ENCODE measurements at places on chromosomes 3 and 15.
A peak's percentile ranks its signal among the peaks of the same experiment; 100 is the strongest.

- DNase-seq: no peak
Observed at GRCh38 chr15:45630917-45631691, 3.7 kb upstream of the SQOR start.

DNA sequence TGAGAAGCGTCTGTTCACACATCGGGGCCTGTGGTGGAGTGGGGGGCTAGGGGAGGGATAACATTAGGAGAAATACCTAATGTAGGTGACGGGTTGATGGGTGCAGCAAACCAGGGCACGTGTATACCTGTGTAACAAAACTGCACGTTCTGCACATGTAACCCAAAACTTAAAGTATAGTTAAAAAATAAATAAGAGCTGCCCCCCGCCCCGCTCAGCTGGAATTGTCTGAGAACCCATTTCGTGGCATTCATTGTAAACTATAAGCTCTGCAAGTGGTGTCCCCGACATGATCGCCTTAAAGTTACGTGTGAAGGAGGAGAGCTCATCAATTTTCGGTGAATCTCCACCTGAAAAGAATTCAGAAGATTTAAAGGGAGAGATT, 7.3 kb upstream of the LIPH start:
- no peak for DNase-seq

GRCh38 chr3:54053211-54053610, 69.1 kb upstream of the CACNA2D3 start:
- no peak for DNase-seq

DNA sequence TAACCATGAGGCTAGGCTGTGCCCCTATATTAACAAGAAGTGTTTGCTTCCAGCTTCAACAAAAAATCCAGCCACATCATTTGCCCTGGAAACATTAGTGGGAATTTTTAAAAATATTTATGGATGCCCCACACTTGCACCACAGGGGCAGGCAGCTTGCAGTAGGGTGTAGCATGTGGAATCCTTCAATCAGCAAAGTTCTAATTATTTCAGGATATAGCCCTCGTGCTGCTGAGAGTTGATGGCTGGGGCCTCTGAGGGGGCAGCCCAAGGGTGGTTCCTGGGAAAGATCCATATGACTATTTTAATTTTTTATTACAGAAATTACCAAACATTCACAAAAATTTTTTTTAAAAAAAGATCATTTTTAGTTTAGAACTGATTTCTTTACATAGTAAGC, 35.1 kb upstream of the LMCD1 start:
- no peak for DNase-seq

DNA sequence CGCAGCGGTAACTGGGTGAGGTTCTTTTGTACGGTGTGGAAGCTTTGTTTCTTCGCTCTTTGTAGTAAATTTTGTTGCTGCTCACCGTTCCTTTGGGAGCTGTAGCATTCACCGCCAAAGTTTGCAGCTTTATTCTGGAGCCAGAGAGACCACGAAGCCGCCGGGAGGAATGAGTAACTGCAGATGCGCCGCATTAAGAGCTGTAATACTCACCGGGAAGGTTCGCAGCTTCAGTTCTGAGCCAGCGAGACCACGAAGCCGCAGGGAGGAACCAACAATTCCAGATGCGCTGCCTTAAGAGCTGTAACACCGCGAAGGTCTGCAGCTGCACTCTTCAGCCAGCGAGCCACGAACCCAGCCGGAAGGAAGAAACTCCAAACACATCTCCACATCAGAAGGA, 56.0 kb upstream of the DYNC1LI1 start:
- no peak for DNase-seq

- DNase-seq: no peak
Observed at GRCh38 chr3:143429628-143430514, 310.3 kb downstream of the CHST2 start.

- no peak for DNase-seq
Observed at GRCh38 chr3:197438906-197439305, 116.9 kb downstream of the BDH1 start.

DNA sequence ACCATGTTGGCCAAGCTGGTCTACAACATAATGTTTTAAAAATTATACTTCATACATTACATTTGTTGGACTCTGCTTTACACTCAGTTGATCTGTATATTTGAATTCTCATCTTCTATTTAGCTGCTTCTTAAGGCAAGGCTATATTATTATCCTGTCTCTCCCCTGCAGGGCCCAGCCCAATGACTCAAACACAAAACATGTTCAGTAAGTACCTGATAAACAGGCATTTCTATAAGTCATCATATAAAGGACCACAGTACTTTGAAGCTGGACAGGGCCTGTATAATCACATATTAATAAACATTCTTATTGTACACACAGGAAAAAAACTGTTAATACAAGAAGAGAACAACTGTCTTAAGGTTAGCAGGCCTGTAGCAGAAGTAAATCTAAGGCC, 36.2 kb downstream of the NGLY1 start:
- DNase-seq: no peak

GRCh38 chr15:90496791-90497190, 32.9 kb upstream of the CRTC3 start:
- no peak for DNase-seq

DNA sequence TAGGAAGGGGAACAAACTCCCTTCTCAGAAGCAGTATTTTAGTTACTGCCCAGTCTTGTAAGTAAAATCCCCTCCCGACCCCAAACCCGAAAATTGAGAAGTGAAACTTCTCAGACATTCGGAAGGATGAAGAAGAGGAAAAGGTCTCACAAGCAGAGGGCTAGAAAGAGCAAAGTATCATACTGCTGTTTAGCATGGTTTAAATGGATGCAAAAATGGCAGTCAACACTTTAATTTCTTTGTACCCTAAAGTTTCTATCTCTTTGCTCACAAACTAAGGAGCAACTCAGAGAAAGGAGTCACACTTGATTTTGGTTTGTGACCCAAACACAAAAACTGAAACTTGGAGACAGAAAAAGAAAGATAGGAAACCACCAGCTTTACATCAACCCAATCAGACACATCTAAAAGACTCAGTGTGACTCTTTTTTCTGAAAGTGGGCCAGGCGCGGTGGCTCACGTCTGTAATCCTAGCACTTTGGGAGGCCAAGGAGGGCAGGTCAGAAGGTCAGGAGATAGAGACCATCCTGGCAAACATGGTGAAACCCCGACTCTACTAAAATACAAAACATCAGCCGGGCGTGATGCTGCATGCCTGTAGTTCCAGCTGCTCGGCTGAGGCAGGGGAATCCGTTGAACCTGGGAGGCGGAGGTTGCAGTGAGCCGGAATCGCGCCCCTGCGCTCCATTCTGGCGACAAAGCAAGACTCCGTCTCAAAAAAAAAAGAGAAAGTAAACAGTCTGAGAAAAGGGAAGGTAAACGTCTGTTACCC, 63.2 kb upstream of the ATP11B start:
- no peak for DNase-seq

DNA sequence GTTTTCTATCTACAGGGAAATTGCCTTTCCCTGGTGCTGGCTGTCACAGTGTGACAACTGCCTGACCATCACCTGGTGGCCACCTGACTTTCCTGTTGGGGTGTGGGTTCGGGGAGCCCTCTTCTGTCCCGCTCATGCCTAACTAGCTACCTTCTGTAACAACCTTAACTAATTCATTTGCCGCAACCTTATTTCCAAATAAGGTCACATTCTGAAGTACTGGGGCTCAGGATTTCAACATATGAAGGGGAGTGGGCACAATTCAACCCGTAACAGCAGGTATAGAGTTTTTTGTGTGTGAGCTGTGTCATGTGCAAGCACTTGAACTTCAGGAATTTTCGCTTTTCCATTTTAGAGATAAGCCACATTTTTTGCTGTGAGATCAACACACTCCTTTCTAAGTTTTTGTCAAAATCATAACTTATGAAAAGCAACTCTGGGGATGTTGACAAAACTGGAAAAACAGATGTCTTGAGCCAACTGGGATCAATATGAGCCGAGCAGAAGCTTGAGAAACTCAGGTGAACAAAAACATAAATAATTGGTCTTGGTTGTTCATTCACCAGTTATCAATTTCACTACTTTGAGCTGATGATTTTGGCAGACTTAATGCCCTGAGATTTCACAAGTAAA, 242.0 kb upstream of the RGMA start:
- no peak for DNase-seq

DNA sequence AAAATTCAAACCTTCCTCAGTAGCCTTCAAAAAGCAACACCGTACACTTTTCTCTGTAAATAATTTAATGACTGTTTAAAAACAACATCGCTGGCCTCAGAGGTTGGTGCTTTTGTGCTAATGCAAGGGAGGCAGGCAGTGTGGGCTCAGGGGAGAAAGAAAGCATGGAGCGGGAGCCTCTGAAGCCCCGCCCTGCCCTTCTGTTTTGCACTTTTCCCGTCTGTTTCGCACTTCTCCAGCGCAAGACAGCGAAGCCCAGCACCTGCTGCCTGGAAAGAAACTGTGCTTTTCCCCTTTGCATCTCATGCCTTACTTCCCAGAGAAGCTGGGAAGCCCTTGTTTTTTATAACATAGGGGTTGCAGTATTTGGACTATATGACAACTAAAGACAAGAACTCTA, 23.1 kb downstream of the TRPM1 start:
- no peak for DNase-seq

- no peak for DNase-seq
Observed at GRCh38 chr3:101829437-101829830, 19.9 kb upstream of the NFKBIZ start.

DNA sequence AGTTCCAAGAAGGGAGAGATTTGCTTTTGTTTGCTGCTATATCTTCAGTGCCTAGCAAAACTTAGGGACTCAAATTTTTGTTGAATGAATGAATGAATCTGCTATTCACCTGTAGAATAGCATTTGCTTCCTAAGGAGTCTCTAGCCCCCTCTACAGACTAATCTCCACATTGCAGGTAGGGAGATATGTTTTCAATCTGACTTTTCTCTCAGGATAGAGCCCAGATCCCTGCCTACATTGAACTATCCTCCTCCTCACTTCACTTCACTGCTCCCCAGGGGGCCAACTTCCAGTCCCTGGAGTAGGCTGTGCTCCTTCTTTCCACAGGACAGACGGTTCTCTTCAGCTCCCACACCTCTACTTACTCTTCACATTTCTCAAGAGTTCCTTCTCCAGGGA, 81.9 kb upstream of the PTX3 start:
- DNase-seq: peak; percentile 37

GRCh38 chr3:129593595-129594339, 12.7 kb downstream of the PLXND1 start:
- DNase-seq: no peak

GRCh38 chr3:71109241-71109976, 474.1 kb downstream of the FOXP1 start:
- DNase-seq: no peak

GRCh38 chr3:73626106-73626505, 1.4 kb upstream of the PDZRN3 start:
- no peak for DNase-seq

- no peak for DNase-seq
Observed at GRCh38 chr3:9022305-9023225, 59.3 kb upstream of the RAD18 start.

GRCh38 chr3:168197162-168197561, 101.4 kb upstream of the GOLIM4 start:
- no peak for DNase-seq

- no peak for DNase-seq
Observed at GRCh38 chr3:30632065-30632464, 25.7 kb downstream of the TGFBR2 start.
